ENCODE measurements at places on chromosomes 13 and 19.

- DNase-seq = no peak
Measured at GRCh38 chr13:77752512-77753069, 55.1 kb downstream of the SLAIN1 start.

- no peak for DNase-seq
Measured at GRCh38 chr13:25292301-25292700, 5.0 kb upstream of the MTMR6 start.

GRCh38 chr13:104431895-104432294 is 1365.7 kb upstream of the SLC10A2 start:
- no peak for DNase-seq

DNA sequence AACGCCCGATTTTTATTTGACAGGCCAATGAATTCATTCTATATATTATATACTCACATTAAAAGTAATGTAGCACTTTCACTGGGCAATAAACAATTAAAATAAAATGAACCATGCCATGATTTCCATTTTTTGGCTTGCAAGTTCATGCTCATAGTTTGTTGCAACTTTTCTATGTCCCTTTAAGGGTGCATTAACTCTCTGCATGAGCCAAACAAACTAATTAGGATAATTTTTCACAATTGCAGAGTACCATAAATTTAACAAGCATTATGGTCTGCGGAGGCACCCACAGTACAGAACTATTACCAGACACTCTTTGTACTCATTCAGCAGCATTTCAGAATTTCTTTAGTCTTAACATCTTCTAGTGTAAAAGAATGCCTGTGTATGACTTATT is 1.4 kb downstream of the LHFPL6 start:
- no peak for DNase-seq

DNA sequence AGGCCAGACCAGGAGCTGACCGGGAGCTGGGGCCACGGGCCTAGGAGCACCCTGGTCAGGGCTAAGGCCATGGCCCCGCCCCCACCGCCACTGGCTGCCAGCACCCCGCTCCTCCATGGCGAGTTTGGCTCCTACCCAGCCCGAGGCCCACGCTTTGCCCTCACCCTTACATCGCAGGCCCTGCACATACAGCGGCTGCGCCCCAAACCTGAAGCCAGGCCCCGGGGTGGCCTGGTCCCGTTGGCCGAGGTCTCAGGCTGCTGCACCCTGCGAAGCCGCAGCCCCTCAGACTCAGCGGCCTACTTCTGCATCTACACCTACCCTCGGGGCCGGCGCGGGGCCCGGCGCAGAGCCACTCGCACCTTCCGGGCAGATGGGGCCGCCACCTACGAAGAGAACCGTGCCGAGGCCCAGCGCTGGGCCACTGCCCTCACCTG is 6.6 kb downstream of the SPHK2 start:
- peak; percentile 34 for DNase-seq

DNA sequence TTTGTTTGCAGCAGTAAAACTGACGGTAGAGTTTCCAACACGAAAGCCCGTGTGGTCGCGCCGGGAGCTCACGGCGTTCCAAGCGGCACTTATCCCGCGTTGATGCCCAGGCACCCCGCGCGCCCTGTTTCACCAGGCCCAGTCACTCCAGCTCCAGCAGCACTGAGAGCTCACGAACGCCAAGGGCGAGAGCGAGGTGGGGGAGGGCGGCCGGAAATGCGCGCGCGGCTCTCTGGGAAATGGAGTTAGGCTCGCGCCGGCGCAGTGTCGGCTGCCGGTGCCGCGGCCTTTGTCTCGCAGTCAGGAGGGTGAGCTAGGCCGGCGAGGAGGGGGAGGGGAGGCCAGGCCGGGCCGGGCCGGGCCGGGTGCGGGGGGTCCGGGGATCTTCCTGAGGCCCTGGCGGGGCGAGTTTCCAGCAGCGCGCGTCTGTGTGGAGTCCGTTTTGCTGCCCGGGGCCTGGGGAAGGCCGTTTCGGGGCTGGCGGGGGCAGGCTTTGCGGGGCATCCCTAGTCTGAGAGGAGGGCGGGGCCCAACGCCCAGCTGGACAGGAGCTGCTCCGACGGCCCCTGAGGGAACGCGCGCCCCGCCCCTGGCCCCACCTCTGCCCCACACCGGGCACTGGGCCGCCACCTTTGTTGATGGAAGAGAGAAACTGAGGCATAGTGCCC is at the start of gene ZNF135:
TSS of gene ZNF135 (plus strand) at position 280 of the 668 bp plus-strand sequence. CDS start 721 bp downstream, outside the sequence.
- peak; percentile 97 for DNase-seq

GRCh38 chr19:4908781-4909155 is 533 bp upstream of the UHRF1 start:
- DNase-seq = no peak

DNA sequence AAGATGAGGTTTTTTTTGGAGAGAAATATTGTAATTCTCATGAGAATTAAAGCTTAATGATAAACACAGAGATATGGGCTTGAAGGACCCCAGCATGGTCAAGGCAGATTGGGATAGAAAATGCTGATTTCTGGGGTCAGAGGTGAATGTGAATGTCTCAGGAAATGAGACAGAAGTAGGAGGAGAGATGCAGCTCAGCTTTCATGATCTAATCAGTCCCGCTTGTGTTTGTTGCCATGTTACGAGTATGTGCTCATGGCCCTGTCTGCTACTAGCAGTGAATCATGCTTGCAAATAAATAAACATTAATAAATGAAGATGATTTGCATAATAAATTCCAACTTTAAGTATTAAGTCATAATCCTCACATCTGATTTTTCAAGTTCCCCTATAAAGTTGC is 23.0 kb upstream of the NDFIP2 start:
- no peak for DNase-seq

DNA sequence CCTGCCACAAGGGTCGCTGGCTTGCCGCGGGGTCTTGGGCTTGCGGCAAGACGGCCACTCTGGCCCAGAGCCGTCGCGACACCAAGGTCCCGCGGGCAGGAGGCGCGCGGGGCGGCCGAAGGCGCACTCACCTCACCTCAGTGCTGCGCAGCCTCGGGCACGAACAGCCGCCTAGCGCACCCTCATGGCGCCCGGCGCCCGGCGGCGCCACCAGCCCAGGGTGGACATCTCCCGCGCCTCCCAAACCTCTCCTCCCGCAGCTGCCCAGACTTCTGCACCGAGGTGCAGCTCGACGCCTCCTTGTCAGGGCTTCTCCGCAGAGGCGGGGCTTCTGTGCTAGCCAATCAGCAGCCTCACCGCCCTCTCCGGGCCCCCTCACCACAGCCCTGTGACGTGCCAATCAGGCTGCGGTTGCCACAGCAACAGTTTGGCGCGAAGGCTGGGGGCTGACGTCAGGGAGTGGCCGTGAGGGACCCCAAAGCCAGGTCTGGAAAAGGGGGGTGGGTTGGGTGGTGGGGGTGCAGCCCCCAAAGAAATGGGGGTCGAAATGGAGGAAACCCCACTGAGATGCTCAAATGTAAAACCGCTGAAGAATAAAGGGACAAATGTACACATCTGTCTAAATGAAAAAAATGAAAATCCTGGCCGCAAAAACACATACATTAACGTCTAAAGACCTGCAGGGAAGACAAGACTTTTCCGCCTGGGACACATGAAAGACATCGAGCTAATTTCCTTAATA is at the start of the genes PEG3 and ZIM2:
TSS of gene PEG3 (minus strand) at position 276 of the 742 bp plus-strand sequence. CDS start 16,071 bp downstream, outside the sequence.
TSS of gene ZIM2 (minus strand) at position 276 of the 742 bp plus-strand sequence. CDS start 16,449 bp downstream, outside the sequence.
- peak; percentile 84 for DNase-seq

DNA sequence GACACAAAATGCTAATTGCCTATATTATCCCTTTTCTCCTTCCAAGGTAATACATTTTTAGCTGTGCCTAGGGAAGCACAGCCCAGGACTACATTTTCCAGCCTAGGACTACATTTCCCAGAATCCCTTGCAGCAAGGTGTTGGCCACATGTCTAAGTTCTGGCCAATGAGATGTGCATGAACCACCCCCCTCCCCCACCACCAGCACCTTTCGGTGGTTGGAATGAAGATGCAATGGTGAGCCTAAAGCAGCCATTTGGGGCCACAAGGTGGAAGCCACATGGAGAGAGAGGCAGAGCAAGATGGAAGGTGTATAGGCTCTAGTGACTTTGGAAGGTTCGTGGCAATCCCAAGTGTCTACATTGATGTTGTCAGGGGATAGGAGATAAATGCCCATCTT is 16.2 kb downstream of the UNC13A start:
- DNase-seq = no peak

DNA sequence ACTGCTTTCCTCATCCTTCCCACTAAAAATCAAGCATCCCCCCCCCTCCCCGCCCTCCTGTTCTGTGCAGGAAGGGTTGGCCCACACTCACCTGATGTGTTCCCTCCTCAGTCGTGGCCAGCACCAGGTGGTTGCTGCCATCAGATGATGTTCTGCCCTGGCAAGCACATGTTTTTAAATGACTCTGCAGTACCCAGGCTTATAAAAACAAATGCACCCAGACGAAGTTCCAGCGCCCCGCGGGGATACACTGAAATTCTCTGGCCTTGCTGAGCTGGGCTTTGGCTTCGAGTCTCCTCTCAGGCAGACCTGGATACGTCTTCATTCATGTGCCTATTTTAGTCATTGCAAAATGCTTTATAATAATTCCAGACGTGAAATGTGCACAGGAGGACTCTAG is 316.3 kb downstream of the DLEU7 start:
- DNase-seq = no peak

DNA sequence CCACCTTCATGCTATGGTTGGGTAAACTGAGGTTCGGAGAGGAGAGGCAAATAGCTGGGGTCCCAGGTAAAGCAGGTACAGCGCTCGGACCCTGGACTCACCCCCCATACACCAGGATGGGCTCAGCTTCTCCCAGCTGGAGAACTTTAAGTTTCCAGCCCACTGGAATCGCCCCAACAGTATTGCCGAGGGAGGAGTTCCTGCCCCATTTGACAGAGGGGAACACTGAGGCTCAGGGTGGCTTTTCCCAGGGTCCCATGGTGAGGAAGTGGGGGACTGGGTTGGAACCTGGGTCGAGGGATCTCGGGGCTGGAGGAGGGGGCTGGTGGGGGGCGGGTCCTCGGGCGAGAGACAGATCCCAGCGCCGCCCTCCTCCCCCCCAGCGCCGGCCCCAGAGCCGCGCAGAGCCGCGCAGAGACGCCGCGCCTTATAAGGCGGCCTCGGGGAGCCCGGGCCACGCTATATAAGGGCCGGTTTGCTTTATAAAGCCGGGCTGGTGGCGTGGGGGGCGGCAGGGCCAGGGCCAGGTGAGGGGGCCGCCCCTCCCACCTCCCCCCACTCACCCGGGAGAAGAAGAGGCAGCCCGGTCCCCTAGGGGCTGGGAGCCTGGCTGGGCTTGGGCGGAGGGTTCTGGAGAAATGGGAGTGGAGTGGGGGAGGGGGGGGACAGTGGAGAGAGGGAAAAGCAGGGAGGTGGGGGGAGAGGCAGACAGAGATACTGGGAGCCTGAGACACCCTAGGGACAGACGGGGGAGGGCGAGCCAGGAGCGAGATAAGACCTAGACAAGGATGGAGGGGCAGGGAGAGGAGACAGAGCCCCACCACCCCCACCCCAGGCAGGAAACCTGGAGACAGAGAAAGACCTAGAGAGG is 1.1 kb downstream of the CNN1 start:
- peak; percentile 77 for DNase-seq

- peak; percentile 70 for DNase-seq
Measured at GRCh38 chr19:45451131-45451849, 16.5 kb upstream of the FOSB start.

- DNase-seq = peak; percentile 90
Measured at GRCh38 chr13:30870049-30870884, 35.8 kb upstream of the MEDAG start.

DNA sequence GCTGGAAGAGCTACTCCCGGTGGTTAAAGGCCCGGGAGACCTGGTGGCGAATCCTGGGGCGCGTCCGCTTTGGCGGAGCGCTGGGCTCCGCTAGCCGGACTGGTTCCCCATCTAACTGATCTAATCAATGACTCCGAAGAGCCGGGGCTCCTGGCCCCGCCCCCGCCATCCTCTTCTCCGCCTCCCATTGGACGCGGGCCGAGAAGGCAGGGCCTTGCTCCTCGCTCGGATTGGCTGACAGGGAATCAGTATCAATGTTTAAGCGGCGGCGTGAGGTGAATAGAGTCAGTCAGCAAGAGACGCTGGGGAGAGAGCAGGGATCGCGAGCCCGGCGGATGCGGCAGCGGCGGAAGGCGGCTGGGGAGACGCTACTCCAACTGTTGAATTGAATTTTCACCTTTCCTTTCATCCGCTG is 1.7 kb upstream of the PCDH17 start:
- peak; percentile 93 for DNase-seq

GRCh38 chr13:67806796-67807195 is 576.7 kb upstream of the PCDH9 start:
- no peak for DNase-seq

DNA sequence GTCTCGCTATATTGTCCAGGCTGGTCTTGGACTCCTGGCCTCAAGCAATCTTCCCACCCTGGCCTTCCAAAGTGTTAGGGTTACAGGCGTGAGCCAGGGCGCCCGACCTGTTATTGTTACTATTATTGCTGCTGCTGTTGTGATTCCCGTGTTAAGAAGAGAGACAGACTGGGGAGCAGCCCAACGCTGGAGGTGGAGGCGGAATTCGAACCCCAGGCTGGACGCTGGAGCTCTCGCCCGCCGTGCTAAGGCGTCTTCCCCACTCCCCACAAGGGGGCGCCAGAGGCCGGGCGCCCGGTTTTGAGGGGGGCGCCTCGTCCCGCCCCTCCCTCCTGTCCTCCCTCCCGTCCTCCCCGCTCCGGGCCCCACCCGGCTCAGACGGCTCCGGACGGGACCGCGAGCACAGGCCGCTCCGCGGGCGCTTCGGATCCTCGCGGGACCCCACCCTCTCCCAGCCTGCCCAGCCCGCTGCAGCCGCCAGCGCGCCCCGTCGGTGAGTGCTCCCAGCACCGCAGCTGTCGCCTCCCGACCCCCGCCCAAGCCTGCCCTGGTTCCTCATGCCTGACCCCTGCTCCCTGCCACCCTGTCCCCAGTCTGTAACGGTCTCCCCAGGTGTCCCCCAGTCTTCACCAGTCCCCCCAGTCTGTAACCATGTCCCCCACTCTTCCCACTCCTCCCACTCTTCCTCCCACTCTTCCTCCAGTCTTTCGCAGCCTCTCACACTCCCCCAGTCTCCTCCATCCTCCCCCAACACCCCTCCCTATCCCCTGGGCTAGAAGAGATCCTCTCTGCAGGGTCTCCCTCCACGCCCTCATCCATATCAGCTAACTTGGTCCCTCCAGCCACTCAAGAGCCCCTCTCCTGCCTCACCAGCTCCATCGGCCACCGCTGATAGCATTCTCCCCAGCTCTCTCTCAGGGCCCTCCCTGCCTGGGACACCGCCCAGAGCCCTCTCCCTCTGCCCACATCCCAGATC is at the start of gene EHD2:
TSS of gene EHD2 (plus strand) at position 377 of the 976 bp plus-strand sequence. CDS start 3,191 bp downstream, outside the sequence.
- peak; percentile 93 for DNase-seq

- no peak for DNase-seq
Measured at GRCh38 chr13:45833242-45833641, 18.3 kb downstream of the SIAH3 start.

DNA sequence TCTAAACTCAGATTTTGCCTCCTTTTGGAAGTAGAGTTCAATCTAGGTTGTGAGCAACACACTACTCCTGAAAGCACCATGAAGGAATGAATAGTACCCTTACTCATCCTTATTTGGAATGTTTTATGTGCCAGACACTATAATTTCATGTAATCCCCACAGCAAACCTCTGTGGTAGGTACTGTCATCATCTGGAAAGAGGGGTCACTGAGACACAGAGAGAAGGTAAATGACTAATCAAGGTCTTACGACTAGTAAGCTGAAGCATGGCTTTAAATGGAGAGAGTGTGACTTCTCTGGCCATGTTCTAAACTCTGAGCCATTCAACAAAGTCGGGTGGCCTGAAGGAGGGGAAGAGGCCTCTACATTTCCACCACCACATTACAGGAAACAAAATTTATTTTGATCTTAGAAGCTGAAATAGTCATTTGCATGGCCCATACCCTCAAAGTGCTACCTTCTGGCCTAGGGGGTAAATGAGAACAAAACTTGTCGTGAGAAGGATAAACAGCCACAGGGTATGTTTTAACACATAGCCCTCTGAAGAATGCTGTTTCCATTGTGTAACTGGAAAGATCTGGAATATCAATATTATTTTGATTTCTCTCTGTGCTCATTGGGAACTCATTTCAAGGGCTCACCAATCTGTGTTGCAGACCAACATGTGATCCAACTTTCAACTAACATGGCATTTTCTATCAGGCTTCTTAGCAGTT is 180.8 kb upstream of the RFC3 start:
- DNase-seq = no peak

All from right cardiac atrium (tissue), 5 donors.